ENCODE measurements at places on chromosomes 4 and X. TPM values are rescaled to one million over a fixed set of nuclear protein-coding genes. Genes with fewer than 3 reads are reported as not detected.

DNA sequence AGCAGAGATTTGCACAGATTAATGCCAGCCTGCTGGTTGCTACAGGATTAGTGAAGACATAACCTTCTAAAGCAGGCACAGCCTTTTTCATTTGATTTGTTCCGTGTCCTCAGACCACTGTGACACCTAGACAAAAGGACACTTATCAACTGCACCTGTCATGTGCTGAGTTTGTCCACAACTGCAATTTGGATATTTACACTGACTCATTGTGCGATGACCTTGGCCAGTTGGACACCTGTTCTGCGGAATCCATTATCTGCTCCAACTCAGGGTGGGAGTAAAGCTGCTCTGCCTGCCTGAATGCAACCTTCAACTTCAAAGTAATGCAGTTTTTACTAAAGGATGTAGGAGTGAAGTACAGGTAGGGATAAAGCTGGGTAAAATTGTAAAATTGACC lies 4.1 kb upstream of the NR0B1 start:
- H3K27me3 ChIP-seq, result peaks cover 5% of the 10 kb centered on the region
- H3K27ac ChIP-seq, result no peak overlapping the region
- DNase-seq, result no peak
- H3K4me1 ChIP-seq, result no peaks in the 10 kb centered on the region
- H3K36me3 ChIP-seq, result no peaks in the 10 kb centered on the region

DNA sequence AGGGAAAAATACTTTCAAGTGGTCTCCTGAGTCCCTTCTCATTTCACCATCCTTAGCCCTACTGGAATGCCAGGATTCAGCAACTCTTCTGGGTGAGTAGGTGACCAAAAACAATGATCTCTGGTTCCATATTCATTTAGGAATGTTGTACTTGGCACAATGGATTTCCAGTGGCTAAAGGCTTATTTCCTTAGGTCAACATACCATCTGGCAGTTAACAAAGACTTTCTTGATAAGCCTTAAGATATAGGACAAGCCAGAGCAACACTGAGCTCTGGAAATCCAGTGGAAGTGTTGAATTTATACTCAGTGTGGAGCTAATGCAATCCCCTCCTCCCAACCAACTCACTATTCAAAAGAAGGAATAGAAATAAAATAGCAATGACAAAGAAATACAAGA lies 139.4 kb upstream of the EMCN start:
- H3K27ac ChIP-seq, result no peak overlapping the region
- H3K36me3 ChIP-seq, result no peaks in the 10 kb centered on the region
- no peaks in the 10 kb centered on the region for H3K4me1 ChIP-seq
- no peak for DNase-seq
- no peak overlapping the region for H3K4me3 ChIP-seq
- no peaks in the 10 kb centered on the region for H3K27me3 ChIP-seq

DNA sequence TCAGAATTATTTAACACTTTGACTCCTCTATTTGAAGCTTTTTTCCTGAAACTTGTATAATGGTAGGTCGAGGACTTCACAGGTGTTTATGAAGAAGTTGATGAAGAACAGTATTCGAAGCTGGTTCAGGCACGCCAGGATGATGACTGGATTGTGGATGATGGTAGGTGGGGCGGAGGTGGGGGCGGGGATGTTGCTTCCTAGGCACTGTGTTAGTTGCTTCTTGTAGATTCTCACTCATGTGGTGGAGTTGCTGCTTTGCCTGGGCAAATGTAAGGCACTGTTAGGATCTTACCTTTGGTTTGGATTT lies 9.4 kb downstream of the POLA1 start:
- no peaks in the 10 kb centered on the region for H3K4me1 ChIP-seq
- no peak overlapping the region for H3K27ac ChIP-seq
- no peaks in the 10 kb centered on the region for H3K36me3 ChIP-seq
- no peak for DNase-seq

GRCh38 chrX:55342533-55343501 lies 78.1 kb upstream of the PAGE3 start:
- no peaks in the 10 kb centered on the region for H3K27me3 ChIP-seq
- no peak overlapping the region for H3K27ac ChIP-seq
- no peak overlapping the region for H3K4me3 ChIP-seq
- H3K36me3 ChIP-seq, result no peaks in the 10 kb centered on the region
- H3K4me1 ChIP-seq, result no peaks in the 10 kb centered on the region

DNA sequence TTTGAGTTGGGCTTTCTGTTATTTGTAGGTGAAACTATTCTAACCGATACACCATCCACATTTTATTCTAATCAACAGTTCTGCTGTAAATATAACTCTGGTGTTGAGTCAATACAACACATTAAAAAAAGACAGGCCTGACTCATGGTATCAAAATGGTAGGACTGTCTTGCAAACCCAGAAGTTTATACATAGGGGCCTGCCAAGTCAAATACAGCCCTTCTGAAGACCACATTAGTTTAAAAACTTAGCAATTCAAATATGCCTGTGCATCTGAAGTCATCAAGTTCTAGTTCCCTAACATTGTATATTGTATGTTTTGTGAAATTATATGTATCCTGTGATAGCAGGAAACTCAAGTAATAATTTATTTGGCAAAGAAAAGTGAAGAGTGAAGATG lies 24.4 kb upstream of the PDE5A start:
- no peak overlapping the region for H3K4me3 ChIP-seq
- no peaks in the 10 kb centered on the region for H3K36me3 ChIP-seq
- DNase-seq, result no peak
- H3K4me1 ChIP-seq, result no peaks in the 10 kb centered on the region

PHEX gene
- polyA plus RNA-seq, result 0.04 TPM

Data from psoas muscle (tissue), 8 donors.